ENCODE measurements at places on chromosomes 3 and 15.

DNA sequence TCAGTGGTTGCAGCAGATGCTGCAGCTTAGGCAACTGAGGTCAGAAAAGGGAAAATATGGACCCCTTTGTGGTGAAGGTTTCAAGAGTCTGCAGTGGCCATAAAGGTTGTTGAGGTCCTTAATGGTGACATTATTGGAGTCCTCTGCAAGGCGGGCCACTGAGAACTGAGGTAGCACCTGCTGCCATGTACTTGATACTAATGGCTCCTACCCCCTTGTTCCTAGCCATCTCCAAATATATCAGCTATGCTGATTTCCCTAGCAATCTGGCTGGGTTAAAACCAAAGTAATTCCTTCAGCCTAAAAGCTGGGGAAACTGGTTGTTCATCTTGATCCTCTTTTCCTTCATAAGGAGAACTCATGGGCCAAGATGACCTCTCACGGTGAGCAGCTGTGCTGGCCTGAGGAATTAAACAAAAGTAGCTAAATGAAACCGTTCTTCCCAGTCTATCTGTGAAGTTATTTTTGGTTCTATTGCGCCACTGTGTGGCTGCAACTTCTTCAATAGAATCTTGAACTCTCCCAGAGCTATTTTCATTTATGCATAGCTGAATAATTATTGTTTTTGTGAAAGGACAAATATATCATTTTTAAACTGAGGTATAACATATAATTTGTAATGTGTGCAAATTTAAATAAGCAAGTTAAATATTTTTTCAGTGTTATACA is 76.1 kb upstream of the PLSCR4 start:
- peak; percentile 21 for DNase-seq

GRCh38 chr3:149790698-149791097 is 1.7 kb downstream of the ANKUB1 start:
- no peak for DNase-seq

- no peak for DNase-seq
Observed at GRCh38 chr3:120129051-120129450, 34.8 kb upstream of the GSK3B start.

- DNase-seq = peak; percentile 82
Observed at GRCh38 chr3:12934431-12934830, 93.1 kb upstream of the RPL32 start.

DNA sequence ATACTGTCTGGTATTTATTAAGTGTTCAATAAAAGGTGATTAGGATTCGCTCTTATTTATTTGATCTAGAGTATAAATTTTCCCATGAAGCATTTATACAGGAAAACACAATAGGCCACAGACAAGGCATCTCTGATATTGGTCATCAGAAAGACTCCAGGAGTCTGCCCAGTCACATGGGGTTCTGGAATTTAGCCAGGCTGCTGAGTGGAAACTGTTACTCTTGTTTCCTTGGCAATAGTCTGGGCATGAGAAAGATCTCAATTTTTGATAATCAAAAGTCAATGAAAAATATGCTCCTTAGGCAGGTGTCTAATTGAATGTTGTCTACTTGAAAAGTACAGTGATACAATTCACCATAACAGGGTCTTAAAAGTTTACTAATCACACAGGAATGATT is 161.2 kb downstream of the FRMD5 start:
- no peak for DNase-seq

GRCh38 chr3:111252779-111253178 is 181.2 kb downstream of the NECTIN3 start:
- DNase-seq = peak; percentile 49

DNA sequence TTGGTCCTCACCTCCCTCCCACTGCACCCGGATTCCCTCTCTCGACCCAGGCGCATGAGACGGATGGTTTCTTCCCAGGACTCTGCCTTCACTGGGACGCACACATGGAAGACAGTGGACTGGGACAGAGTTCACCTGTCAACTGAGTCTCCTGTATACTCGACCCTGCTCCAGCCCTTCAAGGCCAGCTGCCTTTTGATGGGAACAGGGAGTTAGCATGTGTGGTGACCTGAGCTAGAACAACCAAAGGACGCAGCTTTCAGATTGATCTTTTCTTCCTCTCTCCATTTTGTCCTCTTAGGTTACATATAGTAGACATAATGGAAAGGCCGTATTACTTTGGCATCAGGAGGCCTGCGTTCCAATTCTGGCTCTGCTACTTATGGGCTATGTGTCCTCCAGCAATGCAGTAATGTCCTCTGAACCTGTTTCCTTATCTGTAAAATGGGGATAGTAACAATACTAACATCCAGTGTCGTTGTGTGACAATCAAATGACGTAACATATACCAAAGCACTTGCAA is 94.1 kb downstream of the PEX5L start:
- no peak for DNase-seq

DNA sequence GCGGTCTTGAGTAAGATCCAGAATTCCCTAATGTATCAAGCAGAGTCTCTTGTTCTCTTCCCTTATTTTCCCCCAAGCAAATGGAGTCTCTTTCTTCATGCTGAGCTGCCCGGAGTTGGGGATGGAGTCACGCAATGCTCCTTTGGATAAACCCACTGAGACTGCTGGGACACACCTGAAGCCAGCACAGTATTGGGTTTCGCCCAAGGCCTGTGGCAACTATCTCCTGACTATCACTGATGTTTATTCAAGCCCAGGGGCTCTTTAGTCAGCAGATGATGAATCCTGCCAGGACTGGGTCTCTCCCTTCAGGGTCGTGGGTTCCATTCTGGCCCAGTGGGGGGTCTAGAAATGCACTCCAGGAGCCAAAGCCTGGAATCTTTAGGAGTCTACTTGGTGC is 11.3 kb downstream of the USF3 start:
- no peak for DNase-seq

- DNase-seq = peak; percentile 24
Observed at GRCh38 chr15:64619880-64620839, 155.2 kb downstream of the RBPMS2 start.

DNA sequence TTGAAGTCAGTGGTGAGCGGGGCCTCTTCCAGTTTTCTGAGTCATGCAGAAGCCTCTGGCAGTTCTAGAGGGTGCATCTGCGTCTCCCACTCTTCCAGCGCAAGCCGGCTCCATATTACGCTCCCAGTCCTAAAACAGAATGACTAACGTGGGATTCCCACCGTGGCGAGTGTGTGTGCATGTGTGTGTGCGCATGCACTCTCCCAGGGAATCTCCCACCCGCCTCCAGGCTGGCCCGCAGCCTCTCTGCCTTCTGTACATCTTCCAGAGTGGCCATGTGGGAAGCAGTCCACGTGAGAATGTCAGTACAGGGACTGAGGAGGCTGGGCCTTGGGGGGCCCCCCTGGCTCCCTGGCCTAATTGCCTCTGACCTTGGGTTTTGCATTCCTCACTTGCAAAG is 87.7 kb downstream of the LSM3 start:
- DNase-seq = no peak

GRCh38 chr3:47013231-47013630 is 33.8 kb downstream of the NBEAL2 start:
- no peak for DNase-seq

- no peak for DNase-seq
Observed at GRCh38 chr3:135454890-135455289, 510.6 kb upstream of the PPP2R3A start.

- no peak for DNase-seq
Observed at GRCh38 chr15:40563426-40563825, 1.4 kb downstream of the CCDC32 start.

DNA sequence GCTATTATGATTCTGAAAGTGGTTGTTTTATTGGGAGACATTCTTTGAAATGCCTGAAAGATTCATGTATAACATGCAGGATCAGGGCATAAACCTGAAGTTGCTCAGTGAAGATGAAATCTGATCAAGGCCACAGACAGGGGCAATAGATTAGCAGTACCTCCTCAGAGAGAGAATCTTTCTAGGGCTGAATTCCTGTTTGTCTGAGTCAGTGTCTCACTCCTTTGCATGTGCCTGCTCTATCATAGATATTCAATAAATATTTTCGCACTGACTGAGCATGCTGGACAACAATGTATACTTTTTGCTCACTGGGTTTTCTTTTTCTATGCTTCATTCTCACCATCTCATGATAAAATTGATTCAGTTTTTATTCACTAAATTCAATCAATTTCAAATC is 49.8 kb upstream of the PFN2 start:
- DNase-seq = peak; percentile 34

GRCh38 chr3:141499284-141499683 is 12.5 kb downstream of the RASA2 start:
- no peak for DNase-seq

DNA sequence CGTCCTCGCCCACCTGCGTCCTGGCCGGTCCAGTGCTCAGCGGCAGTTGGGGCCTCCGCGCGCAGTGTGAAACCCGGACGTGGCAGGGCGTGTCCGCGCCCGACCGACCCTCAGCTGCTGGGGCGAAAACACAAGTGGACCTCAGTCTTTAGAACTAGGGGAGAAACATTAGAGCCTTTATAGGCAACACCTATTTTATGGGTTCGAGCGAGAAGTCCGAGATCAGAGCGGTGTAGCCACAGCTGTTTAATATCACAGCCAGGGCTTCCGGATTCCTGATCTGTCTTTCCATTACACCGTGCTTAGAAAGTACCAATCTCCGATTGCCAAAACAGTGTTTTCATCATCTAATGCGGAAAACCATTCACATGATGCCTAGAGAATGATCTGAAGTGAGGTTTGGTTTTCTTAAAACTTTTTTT is 506 bp downstream of the RAD51 start:
- peak; percentile 42 for DNase-seq

DNA sequence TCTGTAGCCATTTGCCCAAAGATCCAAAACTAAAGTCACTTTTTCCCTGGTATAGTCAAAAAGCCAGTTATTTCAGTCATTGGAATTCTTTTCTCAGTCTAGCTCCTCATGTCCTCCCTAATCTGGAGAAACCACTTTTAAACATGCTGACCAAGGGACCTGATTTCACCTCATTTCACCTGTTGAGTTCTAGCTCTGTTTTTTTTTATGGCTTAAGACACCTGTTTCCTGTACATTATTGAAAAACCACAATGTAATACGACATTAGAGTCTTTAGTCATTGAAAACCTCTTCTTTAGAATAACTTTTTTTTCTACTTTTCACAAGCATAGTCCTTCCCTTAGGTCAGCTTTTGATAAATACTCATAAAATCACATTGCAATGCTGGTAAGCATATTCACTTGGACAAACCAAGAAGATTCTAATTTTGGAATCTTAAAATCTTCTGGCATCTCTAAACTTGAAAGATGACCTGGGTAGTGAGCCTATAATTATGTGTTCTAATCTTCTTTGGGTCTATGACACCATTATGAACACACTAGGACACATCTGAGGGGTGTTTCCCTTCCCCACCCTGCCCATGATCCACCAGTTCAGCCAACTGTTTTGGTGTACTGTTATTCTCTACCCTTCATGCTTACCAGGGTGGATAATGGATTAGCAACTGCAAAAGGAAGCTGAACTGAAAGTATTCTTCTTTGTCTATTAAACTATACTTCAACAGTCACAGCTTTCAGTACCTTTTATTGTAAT is 103.5 kb upstream of the FXR1 start:
- DNase-seq = no peak

DNA sequence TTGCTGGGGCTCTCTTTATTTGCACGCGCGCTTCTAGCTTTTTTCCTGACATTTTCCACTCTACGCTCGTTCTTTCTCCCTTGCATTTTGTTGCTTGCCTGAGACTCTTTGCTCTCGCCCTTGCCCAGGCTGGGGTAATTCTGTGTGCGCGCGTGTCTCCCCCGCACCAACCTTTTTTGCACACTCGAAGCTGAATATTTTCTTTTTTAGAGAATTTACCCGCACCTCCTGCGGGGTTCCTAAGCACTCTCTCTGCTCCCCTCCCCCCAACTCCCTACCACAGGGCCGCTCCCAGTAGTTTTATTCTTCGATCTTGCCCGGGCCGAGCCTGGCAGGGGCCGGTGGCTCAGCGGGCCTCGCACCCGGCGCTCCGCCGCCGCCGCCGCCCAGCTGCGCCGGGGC is 732 bp downstream of the FAM43A start:
- peak; percentile 20 for DNase-seq

DNA sequence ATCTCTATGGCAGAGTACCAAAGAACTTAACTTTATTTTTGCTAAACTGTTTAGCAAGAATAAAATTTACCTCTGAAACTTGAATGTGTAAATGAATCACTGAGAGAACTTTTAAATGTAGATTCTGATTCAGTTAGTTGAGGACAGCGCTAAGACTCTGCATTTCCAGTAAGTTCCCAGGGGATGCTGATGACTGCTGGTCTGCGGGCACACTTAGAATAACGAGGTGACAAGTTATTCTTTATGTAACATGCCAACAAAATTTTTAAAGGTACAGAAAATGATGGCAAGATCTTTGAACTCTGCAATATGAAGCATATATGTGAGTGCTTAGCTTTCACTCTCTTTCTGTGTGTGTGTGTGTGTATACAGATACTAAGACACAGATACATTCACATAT is 56.4 kb downstream of the TGFBR2 start:
- DNase-seq = no peak

DNA sequence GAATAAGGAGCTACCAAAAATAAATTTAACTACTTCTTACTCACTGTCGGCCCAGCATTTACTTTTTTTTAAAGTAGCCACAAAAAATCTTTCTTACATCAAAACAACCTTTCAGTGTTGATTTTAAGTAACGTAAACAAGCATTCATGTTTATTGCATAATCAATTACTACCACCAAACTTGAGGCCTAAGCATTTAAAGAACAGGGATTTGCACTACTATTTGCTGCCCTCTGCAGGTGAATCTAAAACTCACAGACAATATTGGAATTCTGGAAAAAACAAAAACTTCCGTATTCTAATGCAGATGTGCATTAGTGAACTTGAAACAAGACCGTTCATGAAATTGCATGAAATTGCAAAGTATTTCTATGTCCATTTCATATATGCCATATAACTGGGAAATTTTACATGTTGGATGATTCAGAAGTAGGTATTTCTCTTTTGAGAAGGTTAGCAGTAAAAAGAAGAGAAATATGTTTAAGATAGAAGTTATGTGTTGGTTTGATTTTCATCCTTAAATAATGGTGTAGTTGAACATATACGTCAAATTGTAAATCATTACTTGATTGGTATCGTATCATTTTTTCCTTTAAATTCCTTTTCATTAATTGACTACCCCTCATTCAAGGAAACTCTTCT is 55.6 kb downstream of the CGGBP1 start:
- peak; percentile 17 for DNase-seq
